ENCODE measurements at places on chromosomes 6 and 20.
A peak's percentile ranks its signal among the peaks of the same experiment; 100 is the strongest.

DNA sequence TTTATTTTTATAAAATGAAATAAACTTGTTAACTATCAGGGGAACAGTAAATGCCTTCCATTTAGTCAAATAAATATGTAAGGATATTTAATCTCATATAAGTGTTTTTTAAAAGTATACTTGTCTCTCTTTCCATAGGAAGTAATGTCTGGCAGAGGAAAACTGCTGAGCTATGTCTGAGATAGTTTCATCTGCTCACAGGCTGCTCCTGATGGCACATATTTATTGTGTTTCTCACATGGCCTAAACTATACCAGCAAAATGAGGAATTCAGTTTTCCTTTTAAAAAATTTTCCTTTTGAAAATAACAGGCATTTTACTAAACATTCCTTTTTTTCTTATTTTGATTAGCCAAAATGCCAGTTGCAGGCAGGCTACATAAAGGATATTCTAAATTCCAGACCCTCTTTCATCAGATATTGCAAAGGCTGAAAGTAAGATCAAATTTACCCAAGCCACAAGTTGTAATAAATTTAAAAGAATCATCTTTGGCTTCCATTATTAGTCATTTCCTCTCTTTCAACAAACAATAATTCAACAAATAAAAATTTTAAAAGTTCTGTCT is 60.1 kb upstream of the RNF146 start:
- peak; percentile 15 for DNase-seq

DNA sequence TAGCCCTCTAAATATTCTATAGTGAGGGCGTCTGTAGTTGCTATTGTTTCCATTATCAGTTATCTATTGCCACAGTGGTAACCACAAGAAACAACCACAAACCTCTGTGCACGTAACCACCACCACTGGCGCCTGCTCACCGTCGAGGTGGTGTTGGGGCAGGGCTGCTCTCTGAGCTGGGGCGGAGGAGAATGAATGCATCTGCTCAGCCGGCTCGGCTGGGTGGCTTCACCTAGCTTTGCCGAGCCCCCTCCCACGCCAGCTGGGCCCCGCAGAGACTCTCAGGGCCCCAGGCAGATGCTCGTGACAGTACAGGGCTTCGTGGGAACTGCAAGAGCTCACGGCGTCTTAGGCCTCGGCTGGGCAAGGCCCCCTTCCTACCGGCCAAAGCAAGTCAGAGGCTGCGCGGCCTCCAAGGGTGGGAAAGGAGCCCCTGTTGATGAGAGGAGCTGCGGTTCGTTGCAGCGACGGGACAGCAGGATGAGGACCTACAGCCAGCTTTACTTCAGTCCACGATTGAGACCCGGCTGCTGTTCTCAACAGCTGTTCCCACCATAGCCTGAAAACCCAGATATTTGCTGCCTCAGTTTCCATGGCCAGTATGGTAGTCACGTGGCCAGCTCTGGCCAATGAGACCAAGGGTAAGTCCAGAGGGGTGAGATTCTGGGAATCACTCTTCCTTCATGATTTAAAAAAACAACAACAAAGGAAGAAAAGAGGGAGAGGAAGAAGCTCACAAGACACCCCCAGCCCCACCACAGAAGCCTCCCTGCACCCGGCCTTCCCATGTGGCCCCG is 120.2 kb upstream of the AFDN start:
- no peak for DNase-seq

GRCh38 chr6:67792996-67793395 is 842.1 kb upstream of the ADGRB3 start:
- no peak for DNase-seq

GRCh38 chr20:63057171-63058117 is 50.7 kb upstream of the BHLHE23 start:
- no peak for DNase-seq

- DNase-seq = no peak
Observed at GRCh38 chr20:2845607-2846006, 5.1 kb downstream of the VPS16 start.

DNA sequence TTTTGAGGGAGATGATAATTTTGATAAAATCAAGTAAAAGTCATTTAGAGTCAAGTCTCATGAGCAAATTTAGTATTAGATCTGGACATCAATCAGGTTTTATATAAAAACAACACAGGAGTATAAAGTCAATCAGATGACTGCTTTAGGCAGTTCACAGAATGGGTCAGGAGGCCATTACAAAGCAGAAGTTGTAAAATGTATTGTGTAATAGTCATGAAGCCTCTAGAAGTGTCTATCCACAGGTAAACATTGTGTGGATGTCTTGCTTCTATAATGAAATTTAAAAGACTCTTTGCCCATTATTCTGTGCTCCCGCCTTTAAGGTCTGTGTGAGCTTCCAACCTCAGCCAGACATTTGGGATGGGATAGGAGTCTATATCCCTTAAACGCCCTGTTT is 28.8 kb downstream of the MAP7 start:
- DNase-seq = no peak

- no peak for DNase-seq
Observed at GRCh38 chr6:43086022-43086658, 10.0 kb downstream of the PTK7 start.
